Kidney (tissue), 22 donors: ENCODE measurements at places on chromosomes 1 and 21. TPM values are rescaled to one million over a fixed set of nuclear protein-coding genes. Genes with fewer than 3 reads are reported as not detected.

The FCAMR gene
- 1.8 TPM for total RNA-seq

The SLC1A7 gene
- not detected for total RNA-seq

The LPGAT1 gene
- total RNA-seq = 67.4 TPM

The TMEM269 gene
- 0.22 TPM for total RNA-seq

GRCh38 chr1:224266915-224267856 is 62.8 kb downstream of the NVL start:
- no peak overlapping the region for H3K27ac ChIP-seq
- DNase-seq = no peak
- no peak overlapping the region for H3K4me3 ChIP-seq
- H3K36me3 ChIP-seq = no peaks in the 10 kb centered on the region
- H3K4me1 ChIP-seq = no peaks in the 10 kb centered on the region

DNA sequence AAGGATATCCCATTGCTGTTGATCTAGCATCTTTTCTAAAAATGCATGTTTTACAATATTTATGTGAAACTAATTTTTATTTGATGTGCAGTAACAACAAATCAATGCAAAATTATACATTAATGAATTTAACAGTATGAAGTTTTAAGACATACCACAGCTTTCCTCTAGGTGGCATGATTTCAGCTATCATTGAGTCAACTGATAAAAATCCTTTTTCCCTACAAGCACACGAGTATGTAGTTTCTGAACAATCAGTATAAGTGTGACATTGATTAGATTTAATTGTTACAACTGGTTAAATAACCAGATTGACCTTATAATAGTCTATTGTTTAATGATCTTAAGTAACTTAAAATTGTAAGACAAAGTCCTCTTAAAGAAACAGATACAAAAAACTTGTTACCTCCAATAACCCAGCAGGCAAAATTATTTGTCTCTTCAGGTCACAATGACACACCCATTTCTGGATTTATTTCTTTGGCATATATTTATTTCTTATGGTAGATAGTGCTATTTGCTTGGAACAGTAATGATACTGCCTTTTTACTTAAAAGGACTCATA is 5.8 kb upstream of the TGFB2 start:
- H3K4me3 ChIP-seq = no peak overlapping the region
- no peaks in the 10 kb centered on the region for H3K36me3 ChIP-seq
- no peaks in the 10 kb centered on the region for H3K27me3 ChIP-seq
- H3K4me1 ChIP-seq = no peaks in the 10 kb centered on the region
- DNase-seq = no peak

DNA sequence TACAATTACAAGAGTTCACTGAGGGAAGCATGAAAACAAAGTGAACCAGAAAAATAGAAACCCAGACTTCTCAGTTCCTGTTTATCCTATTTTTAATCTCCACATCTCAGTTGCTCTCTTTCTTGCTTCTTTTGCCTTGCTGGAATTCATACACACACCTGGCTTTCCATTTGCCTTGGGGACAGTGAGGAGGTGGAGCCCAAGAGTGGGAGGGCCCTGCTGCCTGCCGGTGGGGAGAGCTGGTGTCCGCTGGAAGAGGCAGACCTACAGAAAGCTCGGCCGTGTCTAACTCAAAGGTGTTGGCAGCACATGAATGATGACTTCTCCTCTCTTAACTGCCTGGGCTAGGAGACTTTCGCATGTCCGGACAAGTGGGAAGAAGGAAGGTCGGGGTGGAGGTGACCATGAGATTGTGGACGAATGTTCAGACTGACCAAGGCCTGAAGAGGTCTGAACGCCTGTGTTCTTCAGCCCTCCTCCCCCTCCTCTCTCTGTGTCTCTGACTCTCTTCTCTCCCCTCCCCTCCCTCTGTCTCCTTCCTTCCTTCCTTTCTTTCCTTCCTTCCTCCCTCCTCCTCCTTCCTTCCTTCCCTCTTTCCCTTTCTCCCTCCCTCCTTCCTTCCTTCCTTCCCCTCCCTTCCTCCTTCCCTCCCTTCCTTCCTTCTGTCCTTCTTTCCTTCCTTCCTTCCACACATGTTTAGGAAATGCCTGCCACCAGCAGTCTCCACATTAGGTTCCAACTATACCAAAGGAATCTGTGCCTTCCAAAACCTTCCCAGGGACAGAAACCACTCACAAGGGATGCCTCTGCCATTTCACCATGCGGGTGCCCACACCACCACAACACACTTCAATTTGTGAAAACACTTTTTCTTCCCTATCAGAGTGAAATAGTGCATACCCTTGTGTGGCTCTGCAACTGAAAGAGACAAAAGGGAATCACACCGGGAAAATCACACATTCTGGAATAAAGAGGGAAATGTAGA is 157.3 kb upstream of the RUNX1 start:
- H3K4me1 ChIP-seq = no peaks in the 10 kb centered on the region
- no peak overlapping the region for H3K27ac ChIP-seq
- no peaks in the 10 kb centered on the region for H3K36me3 ChIP-seq

DNA sequence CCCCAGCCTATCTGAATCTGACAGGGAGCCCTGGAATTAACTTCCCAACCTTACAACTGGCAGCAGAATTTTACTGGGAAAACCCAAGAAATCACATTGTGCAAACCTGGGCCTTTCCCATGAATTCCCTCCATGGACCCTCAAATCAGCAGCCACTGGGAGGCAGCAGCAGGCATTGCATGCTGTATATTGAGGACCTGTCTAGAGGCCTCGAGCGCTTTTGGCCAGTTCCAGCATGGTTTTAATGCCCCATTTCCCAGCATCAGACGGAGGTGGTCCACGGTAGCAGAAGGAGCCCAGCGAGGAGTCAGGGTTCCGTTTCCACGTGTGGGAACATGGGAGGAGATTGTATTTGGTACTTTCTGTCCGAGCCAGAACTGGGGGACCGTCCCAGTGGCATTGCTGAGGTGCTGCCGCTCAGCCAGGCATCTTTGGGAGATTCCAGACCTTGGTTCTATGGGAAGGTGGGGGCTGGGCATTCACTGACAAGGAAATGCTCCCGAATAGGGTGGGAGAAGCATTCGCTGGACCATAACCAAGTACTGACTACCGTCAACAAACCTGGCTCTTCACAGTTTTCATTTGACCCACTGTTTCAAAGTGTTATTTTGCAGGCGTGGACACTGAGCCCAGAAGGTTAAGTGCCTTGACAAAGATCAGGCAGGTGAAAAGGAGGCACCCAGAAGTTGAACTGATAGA is 15.9 kb downstream of the BMP8A start:
- no peak for DNase-seq
- no peaks in the 10 kb centered on the region for H3K36me3 ChIP-seq
- no peak overlapping the region for H3K4me3 ChIP-seq
- H3K4me1 ChIP-seq = no peaks in the 10 kb centered on the region

GRCh38 chr1:29579821-29580425 is 343.6 kb downstream of the PTPRU start:
- no peak overlapping the region for H3K4me3 ChIP-seq
- no peak for DNase-seq
- no peaks in the 10 kb centered on the region for H3K4me1 ChIP-seq
- no peaks in the 10 kb centered on the region for H3K27me3 ChIP-seq
- no peaks in the 10 kb centered on the region for H3K36me3 ChIP-seq

DNA sequence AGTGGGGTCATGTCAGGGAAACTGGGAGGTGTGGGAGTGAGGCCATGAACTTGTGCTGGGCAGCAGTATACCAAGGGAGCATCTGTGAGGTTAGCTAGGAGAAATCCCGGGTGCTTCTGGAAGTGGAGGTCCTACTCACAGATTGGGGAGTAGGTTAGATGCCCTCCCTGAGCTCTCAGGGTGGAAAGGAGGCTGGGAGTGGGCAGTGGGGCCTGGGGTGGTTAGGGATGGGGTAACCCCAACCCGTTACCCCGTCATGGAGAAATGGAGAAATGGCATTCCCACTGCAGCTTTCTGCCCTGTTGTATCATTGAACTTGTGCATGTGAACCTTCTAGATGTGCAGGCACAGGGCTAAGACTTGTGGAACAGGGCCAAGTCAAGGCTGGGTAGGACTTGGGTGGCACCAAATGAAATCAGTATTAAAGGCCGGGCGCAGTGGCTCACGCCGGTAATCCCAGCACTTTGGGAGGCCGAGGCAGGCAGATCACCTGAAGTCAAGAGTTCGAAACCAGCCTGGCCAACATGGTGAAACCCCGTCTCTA is 27.2 kb downstream of the EXOC8 start:
- no peak overlapping the region for H3K27ac ChIP-seq
- H3K27me3 ChIP-seq = no peaks in the 10 kb centered on the region
- H3K36me3 ChIP-seq = no peaks in the 10 kb centered on the region
- no peak for DNase-seq
- H3K4me3 ChIP-seq = no peak overlapping the region
